ENCODE measurements at places on chromosomes 2 and 18.

DNA sequence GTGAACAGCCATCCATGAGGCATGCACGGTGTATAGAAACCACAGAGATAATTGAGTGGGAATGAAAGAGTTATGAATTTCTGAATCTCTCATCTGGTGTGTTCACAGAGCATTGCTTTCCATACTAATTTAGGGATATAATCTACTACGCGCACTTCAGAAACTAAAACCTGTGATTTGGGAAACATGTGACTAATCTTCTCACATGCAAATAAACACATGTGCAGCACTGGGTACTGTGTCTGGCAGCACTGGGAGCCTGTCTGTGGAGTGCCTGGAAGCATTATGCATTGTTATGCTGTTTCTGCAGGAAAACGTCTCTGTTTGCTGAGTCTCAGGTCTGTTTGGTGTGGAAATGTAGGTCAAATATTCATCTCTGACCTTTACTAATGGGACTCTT lies 287.3 kb downstream of the CMPK2 start:
- DNase-seq, result no peak

DNA sequence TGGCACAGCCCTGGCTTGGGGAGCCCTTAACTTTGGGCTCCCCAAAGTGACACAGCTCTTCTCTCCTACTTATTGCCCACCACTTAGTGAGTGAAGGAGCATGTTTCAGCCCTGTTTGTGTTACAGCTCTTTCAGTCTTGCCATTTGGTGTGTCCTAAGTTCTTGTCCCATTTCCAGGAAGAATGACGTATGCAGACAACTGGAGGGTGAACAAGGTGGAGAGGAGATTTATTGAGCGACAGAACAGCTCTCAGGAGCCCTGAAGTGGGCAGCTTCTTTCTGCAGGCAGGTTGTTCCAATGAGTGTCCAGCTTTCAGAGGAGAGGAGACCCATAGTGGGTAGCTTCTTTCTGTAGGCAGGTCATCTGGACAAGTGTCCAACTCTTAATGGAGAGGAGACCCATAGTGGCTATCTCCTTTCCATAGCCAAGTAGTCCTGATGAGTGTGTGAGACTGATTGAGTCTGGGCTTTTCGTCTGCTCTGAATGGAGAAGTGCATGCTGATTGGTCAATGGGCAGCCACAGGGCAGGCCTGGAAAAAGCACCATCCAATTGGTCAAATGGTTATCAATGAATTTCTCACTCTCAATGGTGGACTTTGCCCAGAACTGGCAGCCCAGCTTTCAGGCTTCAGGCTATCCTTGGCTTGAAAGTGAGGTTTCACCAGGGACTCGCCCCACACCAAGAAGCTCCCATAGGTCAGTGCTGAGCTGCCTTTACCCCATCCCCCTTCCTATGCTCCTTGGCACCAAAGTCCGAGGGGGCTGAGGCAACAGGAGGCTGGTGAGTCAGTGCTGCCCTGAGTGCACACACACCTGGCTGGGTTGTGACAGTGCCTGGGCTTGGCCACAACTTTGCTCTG lies 688.2 kb downstream of the NYAP2 start:
- no peak for DNase-seq

GRCh38 chr2:24021122-24021998 lies 11.5 kb downstream of the MFSD2B start:
- DNase-seq, result no peak

DNA sequence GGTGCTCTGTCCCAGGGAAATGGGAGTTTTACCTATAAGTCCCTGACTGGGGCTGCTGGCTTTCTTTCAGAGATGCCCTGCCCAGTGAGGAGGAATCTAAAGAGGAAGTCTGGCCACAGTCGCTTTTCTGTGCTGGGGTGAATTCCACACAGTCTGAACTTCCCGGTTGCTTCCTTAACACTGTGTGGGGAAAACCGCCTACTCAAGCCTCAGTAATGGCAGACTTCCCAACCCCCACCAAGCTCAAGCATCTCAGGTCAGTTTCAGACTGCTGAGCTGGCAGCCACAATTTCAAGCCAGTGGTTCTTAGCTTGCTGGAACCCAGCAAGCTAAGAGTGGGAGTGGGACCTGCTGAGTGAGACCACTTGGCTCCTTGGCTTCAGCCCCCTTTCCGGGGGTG lies 54.9 kb downstream of the NUP35 start:
- no peak for DNase-seq

Measured in ascending aorta (tissue), 2 donors.